Ovary (tissue), 10 donors: ENCODE measurements at places on chromosomes 6 and 20. TPM values are rescaled to one million over a fixed set of nuclear protein-coding genes. Genes with fewer than 3 reads are reported as not detected.

GRCh38 chr20:51456511-51457509, 85.7 kb downstream of the NFATC2 start:
- peak; percentile 97 for DNase-seq

The ADTRP gene
- polyA plus RNA-seq, result 0.37 TPM

GRCh38 chr6:10759312-10759839, 11.8 kb downstream of the TMEM14B start:
- DNase-seq, result no peak

The FAM162B gene
- polyA plus RNA-seq, result 11.6 TPM

DNA sequence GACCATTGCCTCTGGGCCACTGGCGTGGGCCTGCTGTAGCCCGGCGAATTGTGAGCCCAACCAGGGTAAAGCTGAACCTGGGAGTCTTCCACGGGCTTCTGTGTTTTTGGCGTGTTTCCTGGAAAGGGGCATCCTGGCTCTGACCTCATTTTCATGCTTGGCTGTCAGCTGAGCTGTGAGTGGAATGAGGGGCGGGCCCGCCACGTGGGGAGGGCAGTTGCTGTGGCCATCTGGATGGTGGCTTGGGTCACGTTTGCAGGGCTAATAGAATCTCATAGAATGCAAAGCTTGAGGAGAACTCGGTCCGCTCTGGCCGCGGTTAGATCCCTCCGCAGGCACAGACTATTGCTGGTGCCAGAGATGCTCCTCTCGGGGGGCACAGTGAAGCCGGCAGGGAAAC, 263.0 kb downstream of the SMOC2 start:
- DNase-seq, result peak; percentile 65

The SIRPB2 gene
- 1.4 TPM for polyA plus RNA-seq

The FOXS1 gene
- polyA plus RNA-seq, result 5.0 TPM

The NHLRC1 gene
- 0.88 TPM for polyA plus RNA-seq

The CABLES2 gene
- 2.7 TPM for polyA plus RNA-seq

DNA sequence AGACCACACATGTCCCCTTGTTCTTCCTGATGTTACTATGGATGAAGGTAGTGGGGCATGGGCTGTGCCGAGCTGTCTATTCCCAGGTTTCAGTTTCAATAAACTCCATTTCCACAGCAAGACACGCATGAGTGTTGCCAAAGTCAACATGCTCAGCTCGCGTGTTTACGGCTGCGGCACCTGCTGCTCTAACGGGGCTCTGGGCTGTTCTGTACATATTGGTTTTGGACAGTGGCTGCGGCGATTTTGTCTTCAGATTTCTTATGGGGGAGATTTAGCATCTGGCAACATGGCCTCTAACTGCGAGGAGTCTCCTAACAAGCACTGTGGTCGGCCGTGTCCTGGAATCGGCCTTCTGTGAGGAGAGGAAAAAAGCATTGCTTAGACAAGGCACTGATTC, 58.6 kb downstream of the TMEM242 start:
- DNase-seq, result no peak

The LYRM4 gene
- 28.0 TPM for polyA plus RNA-seq

- no peak for DNase-seq
Observed at GRCh38 chr6:13461805-13462204, 25.6 kb downstream of the GFOD1 start.

DNA sequence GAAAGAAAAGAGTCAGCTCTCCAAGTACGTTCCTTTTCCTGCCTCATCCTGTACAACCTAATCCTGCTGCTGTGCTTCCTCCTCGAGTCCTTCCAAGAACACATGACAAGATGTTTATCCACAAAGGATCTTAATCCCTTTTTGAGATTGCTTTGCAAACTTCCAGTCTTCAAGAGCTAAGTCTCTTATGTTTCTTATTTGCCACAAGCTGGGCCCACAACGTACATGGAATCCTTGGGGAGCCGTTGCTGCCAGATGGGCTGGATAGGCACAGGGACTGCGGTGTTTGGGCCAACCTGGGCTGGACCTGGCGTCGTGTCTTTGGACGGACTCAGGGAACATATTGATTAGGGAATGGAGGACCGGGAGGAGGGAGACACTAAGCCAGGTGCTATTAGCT, 79.7 kb upstream of the AFDN start:
- no peak for DNase-seq

The PDYN gene
- not detected for polyA plus RNA-seq

DNA sequence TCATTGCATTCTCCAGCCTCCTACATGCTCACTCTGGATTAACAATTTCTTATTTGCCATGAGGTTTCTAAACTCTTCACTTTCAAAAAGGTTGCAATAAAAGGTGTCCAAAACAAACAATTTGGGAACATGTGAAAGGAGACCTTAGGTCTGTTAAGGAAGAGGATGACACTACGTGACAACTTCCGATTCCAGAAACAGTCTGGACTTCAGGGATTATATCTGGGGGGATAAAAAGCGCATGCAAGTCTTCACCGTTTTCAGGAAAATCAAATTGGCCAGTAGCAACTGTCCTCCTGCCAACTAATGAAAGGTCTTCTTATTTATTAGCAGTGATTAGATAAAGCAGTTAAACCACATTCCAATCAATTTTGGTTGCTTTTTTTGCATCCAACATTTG, 1.8 kb downstream of the ZDHHC14 start:
- DNase-seq, result no peak

The KCNK15 gene
- 1.7 TPM for polyA plus RNA-seq

- no peak for DNase-seq
Observed at GRCh38 chr6:106702451-106703110, 73.2 kb downstream of the QRSL1 start.

GRCh38 chr20:4581838-4582237, 139.9 kb upstream of the PRND start:
- DNase-seq, result no peak

- no peak for DNase-seq
Observed at GRCh38 chr6:88785478-88785877, 177.9 kb downstream of the RNGTT start.

The GTSF1L gene
- polyA plus RNA-seq, result not detected

DNA sequence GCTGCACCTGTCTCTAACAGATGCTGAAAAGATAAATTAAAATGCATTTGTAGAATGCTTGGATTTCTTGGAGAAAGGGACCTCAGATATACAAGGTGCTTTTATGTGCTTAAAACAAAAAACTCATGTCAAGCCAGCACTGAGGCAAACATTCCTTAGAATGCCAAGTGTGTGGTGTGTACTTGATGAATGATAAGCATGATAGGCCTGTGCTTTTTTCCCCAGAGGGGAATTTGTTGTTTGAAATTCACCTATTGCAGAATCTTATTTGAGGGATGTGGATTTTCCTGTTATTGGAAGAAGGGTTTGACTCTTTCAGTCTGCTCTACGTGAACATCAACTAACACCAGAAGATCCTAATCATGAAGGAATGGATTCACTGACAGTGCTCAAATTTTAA, 28.8 kb downstream of the TTI1 start:
- DNase-seq, result no peak

DNA sequence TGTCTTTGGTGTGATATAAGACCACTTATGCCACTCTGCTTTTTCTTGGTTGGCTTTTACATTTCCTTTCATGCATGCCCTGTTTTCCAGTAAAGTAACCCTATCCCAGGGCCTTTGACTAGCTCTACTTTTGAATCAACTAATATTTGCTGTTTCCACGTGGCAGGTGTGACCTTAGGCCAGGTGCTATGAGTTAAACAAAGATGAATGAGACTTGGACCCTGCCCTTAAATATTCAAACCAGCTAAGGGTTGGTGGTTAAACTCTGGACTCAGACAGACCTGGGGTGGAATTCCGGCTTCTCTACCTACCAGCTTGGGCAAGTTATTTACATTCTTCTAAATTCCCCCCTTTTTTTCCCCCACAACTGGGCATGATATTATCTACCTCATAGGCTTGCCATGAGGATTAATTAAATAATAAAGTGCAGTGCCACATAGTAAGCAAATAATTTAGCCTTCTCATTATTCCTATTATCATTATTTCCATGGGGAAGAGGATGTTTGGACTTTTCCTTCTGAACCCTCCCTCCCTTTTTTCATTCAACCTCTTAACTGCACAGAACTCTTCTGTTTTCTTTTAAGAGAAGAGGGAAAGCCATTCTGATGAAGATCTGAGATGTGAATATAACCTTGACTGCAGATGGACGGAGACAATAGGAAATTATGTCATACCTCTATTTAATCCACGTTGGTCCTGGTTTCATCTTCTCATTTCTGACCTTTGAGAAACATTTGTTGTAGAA, 143.6 kb upstream of the TNFAIP3 start:
- no peak for DNase-seq

DNA sequence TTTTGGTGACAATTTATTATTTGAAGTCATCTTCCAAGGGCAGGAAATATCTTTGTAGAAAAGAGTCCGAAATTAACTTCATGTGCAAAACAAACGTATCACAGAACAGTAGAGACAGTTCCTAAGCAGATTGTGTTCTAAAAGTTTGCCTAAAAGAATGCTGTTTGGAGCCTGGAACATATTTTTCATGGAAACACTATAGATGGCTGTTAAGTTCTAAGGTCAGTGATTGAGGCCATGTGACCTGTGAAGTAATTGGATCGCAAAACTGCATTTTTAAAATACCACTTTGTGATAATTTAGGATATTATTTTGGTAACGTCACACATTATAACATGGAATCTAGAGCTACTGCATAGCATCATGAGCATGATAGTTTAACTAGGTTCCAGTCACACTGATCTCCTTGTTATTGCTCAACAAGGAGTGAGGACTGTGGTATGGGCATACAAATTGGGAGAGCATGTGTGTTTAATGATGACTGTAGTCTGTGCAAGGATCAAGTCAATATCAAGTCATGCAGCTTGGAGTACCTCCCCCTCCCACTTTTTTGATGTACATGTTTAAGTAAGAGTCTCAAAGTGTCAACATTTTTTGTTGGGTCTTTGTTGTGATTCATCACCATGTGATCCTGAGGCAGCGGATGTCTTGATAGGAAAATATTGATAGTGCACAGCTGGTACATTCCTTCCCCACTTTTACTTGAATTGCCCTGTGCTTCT, 609.3 kb upstream of the CITED2 start:
- no peak for DNase-seq

- DNase-seq, result no peak
Observed at GRCh38 chr6:6230286-6230685, 90.2 kb downstream of the F13A1 start.

- DNase-seq, result no peak
Observed at GRCh38 chr6:150334790-150335783, 33.7 kb upstream of the IYD start.

DNA sequence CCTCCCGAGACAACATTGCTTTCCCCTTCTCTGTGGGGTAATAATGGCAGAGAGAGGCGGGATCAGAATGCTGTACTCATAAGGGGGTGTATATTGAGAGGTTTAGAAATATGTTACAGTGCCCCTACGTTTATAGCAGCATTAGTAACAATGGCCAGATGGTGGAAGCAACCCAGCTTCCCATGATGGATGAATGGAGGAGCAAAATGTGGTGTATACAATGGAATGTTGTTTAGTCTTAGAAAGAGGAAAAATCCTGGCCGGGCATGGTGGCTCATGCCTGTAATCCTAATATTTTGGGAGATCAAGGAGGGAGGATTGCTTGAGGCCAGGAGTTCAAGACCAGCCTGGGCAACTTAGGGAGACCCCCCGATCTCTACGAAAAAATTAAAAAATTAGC, 12.9 kb downstream of the BANF2 start:
- DNase-seq, result no peak

The UBE2C gene
- 5.6 TPM for polyA plus RNA-seq

DNA sequence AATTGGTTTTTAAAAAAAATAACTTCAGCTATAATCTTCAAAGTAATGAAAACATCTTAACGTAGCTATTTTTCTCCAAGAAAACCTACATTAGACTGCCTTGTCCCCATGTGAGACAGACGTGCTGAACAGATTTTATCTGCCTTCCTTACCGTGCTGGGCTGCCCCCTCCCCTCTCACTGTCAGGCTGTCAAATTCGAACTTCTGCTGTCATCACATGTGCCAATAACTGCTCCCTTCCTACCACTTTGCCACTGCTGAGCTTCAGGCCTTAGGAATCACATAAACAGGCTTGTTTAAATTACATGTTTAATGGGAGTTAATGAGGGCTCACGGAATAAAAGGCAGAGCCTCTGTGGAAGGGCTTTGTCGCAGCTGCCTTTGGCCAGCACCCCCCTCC, 77.0 kb upstream of the NHSL1 start:
- no peak for DNase-seq

GRCh38 chr6:20319520-20320357, 81.9 kb upstream of the E2F3 start:
- no peak for DNase-seq

GRCh38 chr6:12534069-12534853, 182.3 kb upstream of the PHACTR1 start:
- DNase-seq, result no peak

The HCRTR2 gene
- polyA plus RNA-seq, result not detected

DNA sequence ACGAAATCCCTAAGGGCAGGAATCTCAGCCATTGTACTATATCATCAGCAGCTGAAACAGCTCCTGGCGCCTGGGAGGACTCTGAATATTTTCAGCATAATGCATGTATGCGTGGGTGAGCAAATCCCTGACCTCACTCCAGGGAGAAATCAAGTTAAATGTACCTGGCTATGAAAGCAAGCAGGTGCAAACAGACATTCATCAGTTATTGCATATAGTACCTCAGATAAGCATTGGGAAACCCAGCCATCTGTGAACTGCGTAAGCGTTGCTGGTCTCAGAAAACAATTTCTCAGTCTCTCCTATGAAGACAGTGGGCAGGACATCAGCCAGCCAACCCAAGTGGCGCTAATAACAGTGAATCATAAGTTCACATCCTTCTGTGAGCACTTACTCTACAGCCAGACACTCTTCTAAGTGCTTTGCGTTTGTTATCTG, 622.6 kb downstream of the EPM2A start:
- no peak for DNase-seq

The MICB gene
- 10.6 TPM for polyA plus RNA-seq

DNA sequence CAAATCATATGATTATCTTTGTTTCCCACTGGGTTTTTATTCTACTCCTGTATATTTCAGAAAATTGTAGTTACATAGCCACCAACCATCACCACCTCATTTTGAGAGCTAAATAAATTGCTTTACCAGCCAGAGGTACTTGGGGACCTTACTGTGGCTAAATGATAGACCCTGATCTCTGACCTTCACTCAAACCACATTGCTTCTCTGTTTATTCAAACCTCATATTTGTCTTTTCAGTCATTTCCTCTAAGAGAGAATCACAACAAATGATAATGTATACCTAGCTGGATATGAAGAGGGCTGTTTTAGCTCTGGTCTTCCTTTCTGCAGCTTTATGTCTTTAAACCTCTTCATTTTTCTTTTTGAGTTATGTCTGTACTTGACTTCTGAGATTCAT, 142.8 kb downstream of the ADGB start:
- no peak for DNase-seq

- no peak for DNase-seq
Observed at GRCh38 chr6:127096167-127096566, 22.3 kb upstream of the RSPO3 start.
